Neural crest cell (in vitro differentiated cells): ENCODE measurements at places on chromosomes 1 and 21.

DNA sequence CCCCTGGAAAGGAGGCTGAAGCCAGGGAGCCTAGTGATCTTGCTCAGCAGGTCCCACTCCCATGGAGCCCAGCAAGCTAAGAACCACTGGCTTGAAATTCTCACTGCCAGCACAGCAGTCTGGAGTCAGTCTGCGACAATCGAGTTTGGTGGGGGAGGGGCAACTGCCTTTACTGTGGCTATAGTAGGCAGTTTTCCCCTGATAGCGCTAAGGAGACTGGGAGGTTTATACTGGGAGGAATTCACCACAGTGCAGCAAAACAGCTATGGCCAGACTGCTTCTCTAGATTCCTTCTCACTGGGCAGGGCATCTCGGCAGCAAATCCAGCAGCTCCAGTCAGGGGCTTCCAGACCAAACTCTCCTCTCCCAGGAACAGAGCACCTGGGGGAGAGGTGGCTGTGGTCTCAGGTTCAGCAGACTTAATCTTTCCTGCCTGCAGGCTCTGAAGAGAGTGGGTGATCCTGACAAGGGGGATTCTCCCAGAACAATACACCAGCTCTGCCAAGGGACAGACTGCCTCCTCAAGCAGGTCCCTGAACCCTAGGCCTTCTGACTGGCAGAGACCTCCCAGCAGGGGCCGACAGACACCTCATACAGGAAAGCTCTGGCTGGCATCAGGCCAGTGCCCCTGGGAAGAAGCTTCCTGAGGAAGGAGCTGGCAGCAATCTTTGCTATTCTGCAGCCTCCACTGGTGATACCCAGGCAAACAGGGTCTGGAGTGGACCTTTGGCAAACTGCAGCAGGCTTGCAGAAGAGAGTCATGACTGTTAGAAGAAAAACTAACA, 548.5 kb upstream of the NEGR1 start:
- DNase-seq, result no peak

DNA sequence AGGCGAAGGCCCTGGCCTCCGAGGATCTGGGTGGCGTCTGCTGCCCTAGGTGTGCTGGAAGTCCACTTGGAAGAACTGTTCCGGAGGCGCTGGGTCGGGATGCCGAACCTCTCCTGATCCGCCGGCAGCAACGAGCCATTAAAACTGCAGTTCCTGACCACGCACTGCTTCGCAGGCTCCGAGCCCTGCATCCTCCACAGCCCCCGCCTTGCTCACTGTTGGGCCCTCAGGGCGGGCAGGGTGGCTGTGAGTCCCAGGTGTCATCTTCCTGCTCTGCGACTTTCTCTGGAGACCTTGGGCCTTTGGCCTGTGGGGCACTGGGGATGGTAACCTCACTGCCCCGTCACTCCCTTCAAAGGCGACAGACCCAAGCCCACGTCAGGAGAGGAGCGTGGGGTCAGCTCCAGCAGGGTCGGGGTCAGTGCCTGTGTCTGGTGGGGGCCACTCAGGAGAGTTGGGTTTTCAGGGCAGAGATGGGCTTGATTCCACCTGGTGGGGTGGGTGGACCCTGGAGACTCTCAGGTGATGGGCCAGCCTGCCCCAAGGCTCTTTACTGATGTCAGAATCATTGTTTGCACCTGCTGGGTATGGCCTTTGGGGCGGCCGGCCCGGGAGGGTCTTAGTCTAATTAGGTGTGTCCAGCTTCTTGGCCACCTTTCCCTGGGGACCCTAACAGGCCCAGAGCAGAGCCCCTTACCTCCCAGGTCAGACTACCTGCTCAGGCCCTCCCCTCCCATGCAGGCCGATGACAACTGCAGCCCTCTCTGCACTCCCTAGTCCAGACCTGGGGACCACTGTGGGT, 3.1 kb downstream of the PRXL2B start:
- no peak for DNase-seq

GRCh38 chr1:107076841-107077240, 20.4 kb downstream of the PRMT6 start:
- no peak for DNase-seq

GRCh38 chr1:145972580-145972979, 8.1 kb downstream of the POLR3GL start:
- no peak for DNase-seq

DNA sequence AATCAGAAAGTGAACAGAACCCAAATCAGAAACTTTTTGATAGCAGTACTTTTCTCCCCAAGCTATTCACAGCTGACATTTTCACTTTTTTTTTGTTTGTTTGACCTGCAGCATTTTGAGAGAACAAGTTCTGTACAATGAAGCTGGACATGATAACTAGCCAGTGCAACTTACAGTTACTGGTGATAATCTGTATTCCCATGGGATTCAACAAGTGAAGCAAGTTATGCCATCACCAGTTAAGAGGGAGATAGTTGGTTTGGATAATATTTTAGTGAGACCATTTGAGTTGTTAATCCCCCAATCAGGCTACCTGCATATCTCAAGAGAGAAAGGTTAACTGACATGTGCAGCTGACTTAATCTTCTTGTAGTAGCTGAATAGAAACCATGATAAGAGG, 18.1 kb downstream of the SON start:
- DNase-seq, result no peak

DNA sequence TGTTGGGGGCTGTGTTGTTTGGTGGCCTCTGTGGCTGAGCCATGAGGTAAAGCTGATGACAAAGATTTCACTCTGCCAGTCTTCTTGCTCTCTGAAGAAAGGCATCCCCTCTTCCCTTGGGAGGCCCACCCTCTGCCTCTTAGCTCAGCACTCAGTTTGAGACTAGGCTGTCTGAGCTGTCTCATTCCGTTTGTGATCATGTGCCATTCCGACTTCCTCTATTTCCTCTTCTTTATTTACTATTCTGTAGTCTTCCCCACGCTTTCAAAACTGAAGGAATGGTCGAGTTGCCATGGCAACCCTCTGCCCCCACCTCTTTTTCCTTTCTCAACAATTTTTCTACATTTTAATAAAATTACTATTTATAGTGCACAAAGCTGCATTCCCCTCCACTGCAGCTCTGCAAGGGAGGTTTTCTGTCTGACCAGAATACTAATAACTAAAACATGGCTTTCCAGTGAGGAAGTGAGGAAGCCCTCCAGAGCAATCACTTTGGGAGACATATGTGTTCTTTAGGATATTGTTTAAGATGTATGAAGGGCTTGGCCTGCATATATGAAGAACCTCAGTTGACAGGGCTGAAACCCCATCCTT, 30.8 kb downstream of the KCNA3 start:
- no peak for DNase-seq

DNA sequence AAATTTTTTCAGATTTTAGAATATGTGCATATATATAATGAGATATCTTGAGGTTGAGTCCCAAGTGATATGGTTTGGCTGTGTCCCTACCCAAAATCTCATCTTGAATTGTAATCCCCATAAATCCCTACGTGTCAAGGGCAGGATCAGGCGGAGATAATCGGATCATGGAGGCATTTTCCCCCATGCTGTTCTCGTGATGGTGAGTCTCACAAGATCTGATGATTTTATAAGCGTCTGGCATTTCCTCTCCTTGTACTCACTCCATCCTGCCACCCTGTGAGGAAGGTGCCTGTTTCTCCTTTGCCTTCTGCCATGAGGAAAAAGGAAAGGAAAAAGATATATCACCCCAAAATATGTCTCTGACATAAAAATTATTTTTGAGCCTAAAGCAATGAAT, 64.6 kb downstream of the TOR3A start:
- DNase-seq, result no peak

DNA sequence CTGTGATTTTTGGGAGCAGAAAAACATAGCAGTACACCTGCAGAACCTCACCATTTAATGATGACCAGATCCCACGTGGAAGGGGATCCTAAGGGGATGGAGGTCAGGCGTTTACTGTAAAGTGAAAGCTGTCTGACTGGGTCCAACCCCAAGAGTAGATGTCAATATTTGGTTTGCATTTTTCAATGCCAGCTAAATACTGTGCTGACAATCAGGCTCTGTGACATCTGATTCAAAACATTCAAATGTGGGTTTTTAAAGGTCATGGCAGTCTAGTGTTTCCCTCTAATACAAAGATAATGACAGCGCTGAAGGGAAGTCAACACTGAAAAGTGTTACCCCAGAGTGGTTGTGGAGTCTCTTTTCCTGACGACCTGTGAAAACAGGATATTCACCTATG, 68.1 kb downstream of the SPAG17 start:
- no peak for DNase-seq

DNA sequence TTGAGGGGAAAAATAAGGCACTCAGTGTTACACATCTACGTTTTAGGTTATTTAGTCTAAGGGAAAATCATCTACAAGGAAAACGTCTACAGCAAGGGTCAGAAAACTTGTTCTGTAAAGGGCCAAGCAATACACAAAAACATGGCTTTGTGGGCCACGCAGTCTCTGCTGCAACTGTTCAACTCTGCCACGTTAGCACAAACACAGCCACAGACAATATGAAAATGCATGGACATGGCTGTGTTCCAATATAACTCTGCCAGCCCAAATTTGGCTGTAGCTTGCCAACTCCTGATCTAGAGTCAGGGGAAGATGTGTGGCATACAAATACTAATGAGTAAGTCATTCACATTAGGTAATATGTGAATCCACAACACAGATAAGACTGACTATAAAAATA, 40.7 kb downstream of the COA6 start:
- no peak for DNase-seq

GRCh38 chr1:64451440-64451839, 18.5 kb upstream of the CACHD1 start:
- DNase-seq, result no peak

DNA sequence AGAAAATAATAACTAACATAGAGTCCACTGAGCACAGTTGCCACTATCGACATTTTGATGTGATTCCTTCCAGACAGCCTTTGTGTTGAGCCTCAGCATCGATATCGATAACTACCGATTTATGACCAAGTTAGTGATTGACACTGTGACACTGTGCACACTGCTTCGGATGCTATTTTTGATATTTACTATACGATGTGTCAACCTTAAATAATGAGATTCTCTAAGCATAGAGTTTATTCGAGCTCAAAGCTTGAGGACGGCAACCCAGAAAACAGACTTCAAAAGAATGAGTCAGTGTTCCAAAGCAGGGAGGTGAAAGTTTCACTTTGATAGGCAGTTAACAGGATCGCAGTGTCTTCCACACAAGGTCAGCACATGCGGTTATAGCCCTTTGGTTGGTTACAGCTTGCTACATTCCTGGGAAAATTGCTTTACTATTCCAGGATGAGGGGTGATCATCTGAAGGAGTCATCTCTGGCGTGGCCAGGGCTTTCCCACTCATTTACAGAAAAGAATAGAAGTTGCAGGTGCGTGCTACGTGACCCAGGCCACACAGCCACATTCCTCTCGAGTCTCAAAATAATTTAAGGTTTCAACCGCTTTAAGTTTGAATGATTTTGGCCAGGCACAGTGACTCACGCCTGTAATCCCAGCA, 53.6 kb upstream of the EFHD2 start:
- no peak for DNase-seq

DNA sequence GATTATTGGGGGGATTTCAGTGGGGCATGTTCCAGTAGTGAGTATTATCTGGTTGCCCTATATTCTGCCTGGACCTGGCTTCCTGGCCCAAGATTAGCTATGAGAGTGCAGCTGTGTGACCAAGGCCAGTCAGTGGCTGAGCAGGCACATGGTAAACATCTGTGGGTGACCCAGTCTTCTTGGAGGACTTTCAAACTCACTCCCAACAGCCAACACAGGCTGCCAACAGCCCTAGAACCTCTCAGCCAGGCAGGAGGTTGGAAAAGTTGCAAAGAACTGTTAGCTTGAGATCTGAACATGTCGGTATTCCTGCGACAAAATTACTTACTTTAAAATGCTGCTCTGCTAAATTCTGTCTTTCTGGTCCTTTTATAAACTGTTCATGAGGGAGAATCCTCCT, 192.4 kb downstream of the TGFBR3 start:
- DNase-seq, result no peak
